ENCODE measurements at places on chromosomes 7 and 10. TPM values are rescaled to one million over a fixed set of nuclear protein-coding genes. Genes with fewer than 3 reads are reported as not detected.

- DNase-seq, result no peak
These were observed 716.2 kb downstream of the SUGCT start for GRCh38 chr7:40851001-40851400.

GRCh38 chr7:57370066-57370738, 79.8 kb upstream of the ZNF716 start:
- DNase-seq, result no peak

DNA sequence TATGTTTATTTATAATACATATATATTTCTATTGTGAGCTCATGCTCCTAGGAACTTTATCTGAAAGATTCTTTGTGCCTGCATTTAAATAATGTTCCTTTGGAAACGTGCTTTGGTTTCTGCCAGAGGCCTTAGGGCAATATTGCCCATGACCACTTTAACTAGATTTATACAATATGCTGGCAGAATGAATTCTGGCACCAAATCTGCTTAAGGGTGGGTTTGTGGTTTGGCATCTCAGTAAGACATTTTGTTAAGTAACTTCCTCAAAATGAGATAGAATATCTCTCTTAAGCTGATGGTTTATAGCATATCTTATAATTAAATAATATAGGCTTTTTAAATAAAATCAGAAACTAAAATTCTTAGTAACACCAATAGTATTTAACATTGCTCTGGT, 252.9 kb downstream of the RNLS start:
- no peak for DNase-seq

DNA sequence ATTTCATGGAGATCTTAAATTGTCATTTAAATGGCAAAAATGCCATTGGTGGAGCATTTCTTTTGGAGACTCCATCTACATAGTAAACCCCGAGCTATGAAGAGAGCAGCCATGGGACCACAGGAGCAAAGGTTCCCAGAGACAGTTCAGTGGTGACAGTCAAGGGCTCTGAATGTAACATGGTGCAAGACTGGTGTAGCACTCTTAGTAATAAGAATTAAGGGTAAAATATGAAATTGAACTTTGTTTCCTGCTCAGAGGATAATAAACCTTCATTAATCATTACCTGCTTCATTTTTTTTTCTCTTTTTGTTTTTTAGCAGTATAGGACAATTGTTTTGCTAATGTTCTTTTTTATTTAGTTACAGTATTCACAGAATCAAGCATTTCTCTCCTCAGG, 717.5 kb upstream of the POM121L12 start:
- no peak for DNase-seq

- no peak for DNase-seq
These were observed 1277.1 kb upstream of the AUTS2 start for GRCh38 chr7:68321076-68321639.

DNA sequence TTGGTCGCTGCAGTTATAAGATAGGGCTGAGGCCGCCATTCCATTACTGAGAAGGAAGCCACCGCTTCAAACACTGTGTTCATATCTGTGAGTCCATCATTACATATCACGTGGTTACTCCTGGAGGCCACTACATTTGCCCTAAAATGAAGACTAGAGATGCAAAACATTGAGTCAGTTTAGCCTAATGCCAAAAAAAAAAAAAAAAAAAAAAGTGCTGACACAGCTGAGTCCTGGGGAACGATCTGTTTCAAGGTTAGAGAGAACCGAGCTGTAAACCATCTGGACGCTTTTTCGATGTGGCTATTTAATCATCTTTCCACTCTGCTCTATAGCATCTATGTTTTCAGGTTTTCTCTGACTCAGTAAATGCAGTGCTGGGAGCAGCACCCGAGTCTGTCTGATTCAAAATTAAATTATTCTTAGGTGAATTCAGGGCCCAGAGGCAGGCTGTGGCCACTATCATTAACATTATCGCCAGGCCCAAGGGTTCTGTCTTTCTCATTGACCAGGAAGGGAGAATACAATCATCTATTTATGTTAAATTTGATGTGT, 449.1 kb downstream of the PAXIP1 start:
- no peak for DNase-seq

GRCh38 chr10:126629925-126630624, 40.4 kb downstream of the C10orf90 start:
- DNase-seq, result no peak

- DNase-seq, result no peak
These were observed 56.7 kb upstream of the JCAD start for GRCh38 chr10:30116041-30116491.

- DNase-seq, result no peak
These were observed 18.8 kb upstream of the VWA2 start for GRCh38 chr10:114220281-114220680.

DNA sequence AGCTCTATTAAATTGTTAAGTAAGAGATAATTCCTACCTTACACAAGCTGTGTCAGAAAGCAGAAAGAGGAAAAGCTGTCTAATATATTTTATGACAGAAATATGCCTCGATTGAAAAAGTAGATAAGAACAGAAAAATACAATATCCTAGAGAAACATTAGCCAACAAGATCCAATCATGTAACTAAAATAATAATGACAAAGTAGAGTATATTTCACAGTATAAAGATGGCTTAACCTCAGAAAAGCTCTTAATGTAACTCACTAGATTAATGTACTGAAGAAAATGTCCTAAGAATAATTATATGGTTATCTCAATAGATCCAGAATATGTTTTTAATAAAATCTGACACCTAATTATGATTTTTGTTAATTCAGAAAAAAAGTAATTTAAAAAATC, 89.8 kb upstream of the HABP2 start:
- DNase-seq, result no peak

- no peak for DNase-seq
These were observed 7.9 kb downstream of the NUB1 start for GRCh38 chr7:151349507-151349853.

DNA sequence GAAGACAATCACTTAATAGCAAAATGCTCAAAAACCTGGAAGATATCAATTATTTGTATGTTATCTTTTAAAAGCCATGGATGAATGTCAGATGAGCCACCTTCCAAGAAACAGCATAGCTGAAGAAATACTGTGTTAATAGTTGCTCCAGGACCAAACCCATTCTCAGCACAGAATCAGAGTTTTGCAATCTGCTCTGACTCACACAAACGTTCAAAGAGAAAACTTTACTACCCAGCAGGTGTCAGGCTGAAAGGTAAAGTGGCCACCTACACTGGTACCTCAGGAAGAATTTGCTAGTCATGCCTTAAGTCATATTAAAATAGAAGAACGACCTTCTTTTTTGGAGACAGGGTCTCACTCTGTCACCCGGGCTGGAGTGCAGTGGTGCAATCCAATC, 526.5 kb downstream of the PARD3 start:
- DNase-seq, result peak; percentile 52

- DNase-seq, result no peak
These were observed 27.9 kb downstream of the FAM20C start for GRCh38 chr7:220151-220841.

Gene POP7
- total RNA-seq, result 65.7 TPM

Gene TMEM225B
- total RNA-seq, result 0.27 TPM

Gene DENND2A
- 0.95 TPM for total RNA-seq

Gene GTF2IRD2
- total RNA-seq, result 11.2 TPM

Gene NPSR1
- total RNA-seq, result not detected

Gene PANK1
- 24.0 TPM for total RNA-seq

Gene COL13A1
- total RNA-seq, result not detected

Gene CYP3A7
- total RNA-seq, result not detected

Gene FZD1
- total RNA-seq, result 1.5 TPM
